Activated CD4-positive, alpha-beta T cell treated with anti-CD3 and anti-CD28 coated beads, Interleukin-2, amount 50 U/mL, for 48 hours (primary cell): ENCODE measurements at places on chromosomes 2 and 18.
A peak's percentile ranks its signal among the peaks of the same experiment; 100 is the strongest.

GRCh38 chr2:9658972-9659371 is 28.2 kb upstream of the YWHAQ start:
- no peak for DNase-seq

DNA sequence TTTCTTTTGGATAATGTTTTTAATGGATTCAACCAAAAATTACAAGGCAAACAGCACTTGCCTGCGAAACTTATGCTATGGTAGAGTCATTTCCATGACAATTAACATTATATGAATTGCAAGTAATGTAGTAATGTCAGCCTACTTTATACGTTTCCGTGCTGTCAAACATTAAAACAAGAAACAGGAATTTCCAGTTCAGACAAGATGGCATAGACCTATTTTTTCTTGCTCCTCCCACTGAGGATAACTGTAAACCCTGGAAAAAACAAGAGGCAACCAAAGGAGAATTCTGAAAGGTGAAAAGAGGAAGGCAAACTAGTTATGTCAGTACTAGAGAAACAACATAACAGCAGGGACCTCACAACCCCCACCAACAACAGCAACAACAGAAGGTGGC is 170.7 kb downstream of the DIS3L2 start:
- no peak for DNase-seq

DNA sequence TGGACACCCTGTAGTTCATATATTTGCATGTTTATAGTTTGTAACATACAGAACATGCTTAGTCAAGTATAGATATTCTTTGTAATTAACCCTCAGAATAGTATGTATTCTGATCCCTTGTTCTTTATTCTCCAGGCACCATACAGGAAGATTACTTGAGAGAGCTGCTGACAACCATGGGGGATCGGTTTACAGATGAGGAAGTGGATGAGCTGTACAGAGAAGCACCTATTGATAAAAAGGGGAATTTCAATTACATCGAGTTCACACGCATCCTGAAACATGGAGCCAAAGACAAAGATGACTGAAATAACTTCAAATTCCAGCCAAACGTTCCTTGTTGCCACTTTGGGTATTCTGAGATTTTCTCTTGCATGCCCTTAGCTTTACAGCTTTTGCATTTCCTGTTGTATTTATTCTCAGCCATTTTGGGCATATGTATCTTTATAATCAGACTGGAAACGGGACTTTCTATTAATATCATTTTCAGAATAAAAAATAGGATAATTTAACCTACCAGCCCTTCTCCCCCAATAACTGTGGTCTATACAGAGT is 6.2 kb upstream of the MYL12B start:
- DNase-seq = no peak

GRCh38 chr2:207251573-207252192 is 85.9 kb upstream of the KLF7 start:
- DNase-seq = peak; percentile 46

GRCh38 chr18:24843123-24843522 is 382.7 kb downstream of the HRH4 start:
- no peak for DNase-seq

- no peak for DNase-seq
Measured at GRCh38 chr2:121132054-121132761, 152.8 kb downstream of the TFCP2L1 start.

DNA sequence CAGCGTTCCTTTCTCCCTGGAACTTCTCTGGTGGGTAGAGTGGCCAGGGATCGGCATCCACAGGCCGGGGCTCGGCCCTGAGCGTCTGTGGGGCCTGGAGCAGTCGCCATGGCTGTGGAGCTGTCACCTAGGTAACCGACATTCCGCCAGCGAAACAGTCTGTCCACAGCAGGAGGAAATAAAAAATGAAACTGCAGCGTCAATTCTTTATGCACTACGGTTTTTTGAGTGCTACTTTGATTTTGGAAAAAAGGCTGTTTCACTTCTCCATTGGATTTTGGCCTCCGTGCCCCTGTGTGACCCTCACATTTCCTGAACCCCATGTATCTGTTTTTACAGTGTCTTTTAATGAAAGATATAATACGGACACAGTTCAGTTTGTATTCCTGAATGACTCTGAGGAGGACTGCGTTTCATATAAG is 163.4 kb downstream of the LDLRAD4 start:
- DNase-seq = peak; percentile 41

- DNase-seq = no peak
Measured at GRCh38 chr2:141455877-141456276, 674.9 kb downstream of the LRP1B start.

DNA sequence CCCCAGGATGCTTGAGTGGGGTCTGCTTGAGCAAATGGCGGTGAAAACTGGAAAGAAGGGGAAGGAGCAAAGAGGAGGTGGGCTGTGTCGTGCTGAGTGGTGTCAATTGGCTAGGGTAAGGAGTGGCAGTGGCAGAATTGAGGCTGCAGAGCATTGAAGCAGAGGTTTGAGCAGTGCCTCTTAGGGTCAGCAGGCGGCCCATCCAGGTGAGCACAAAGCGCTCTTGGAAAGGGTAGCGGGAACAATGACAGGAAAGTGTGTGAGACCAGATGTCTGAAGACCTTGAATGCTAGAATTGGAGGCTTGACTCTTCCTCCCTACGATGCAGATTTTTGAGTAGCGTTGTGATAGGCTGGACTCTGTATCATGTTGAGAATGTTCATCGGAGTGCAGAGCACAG is 39.3 kb upstream of the IL1R1 start:
- DNase-seq = no peak

GRCh38 chr2:75336451-75336850 is 137.1 kb upstream of the TACR1 start:
- no peak for DNase-seq

GRCh38 chr2:44981714-44982108 is 27.5 kb downstream of the SIX2 start:
- peak; percentile 73 for DNase-seq
